H9 (cell line): ENCODE measurements at places on chromosomes 7 and 10. TPM values are rescaled to one million over a fixed set of nuclear protein-coding genes. Genes with fewer than 3 reads are reported as not detected.

DNA sequence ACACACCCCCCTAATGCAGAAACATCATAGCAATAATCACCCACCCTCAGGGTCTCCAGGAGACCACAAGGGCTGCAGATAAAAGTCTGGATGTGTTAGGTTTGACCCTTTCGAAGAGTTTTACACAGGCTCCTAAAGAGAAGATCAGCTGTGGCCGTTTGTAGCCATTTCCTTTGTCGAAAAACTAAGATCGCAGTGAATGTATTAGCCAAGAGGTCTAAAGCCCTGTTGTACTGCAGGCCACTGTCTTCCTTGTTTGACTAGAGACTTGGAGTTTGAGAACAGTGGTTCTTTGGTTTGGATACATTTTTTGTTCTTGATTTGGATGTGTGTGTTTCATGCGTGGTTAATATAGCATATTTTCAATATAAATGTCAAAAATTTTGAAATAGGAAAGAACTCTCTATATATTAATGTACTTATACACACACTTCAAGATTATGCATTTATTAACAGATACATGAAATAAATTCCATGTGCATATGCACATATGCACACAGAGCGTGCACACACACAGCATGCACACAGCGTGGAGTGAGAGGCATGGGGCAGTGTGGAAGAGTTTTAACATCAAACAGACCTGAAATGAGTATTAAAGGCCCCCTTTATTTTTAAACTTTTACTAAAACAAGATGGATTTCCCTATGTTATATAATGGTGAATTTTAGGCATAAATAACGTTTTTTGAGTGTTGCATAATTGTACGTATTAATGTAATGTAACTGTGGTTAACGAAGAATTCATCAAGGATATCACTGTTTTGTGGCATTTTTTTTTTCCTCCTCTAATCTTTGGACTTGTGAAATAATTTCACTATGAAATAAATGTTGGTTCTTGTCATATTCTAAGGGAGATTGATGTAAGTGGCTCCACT is 2.2 kb downstream of the IKZF1 start:
- no peak for DNase-seq

Gene SPDYE1
- total RNA-seq, result not detected in 2 replicates

GRCh38 chr10:133158756-133159610 is 1.0 kb upstream of the KNDC1 start:
- peak; percentile 71 for DNase-seq

DNA sequence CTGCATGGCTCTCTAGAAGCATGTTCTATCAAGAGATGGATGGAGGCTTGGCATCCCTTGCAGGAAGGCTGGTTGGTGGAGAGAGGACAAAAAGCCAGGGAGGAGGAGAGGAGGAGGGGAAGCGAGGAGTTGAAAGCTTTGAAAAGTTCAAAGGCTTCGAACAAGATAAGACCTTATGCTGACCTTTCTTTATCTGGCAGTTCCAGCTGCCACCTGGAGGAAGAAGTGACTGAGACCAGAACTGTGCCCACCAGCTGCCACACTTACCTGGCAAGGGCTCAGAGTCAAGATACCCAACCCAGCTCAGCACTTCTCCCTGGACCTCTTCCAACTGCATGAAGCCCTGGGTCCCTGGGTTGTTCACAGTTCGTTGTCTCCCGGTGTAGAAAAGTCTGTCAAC is 14.8 kb downstream of the CCL24 start:
- no peak for DNase-seq

GRCh38 chr7:30912986-30913811 is 1.5 kb downstream of the AQP1 start:
- no peak for DNase-seq

DNA sequence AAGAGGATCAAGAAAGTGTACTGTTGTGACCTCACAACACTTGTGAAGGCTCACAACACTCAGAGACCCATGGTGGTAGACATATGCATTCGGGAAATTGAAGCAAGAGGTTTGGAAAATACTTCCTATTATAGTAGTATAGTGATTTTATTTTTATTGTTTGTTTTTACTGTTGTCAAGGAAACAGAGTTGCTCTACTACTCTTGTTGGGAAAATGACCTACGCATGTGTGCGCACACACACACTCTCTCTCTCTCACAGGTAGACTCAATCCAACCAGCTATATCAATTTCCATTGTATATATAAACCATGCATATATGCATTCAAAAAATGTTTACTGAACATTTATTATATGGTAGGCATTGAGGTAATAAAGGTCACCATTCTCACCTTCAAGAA is 63.7 kb upstream of the PRR15 start:
- no peak for DNase-seq

GRCh38 chr7:140262242-140262903 is 85.6 kb upstream of the KDM7A start:
- no peak for DNase-seq
